Stimulated activated CD8-positive, alpha-beta memory T cell treated with anti-CD3 and anti-CD28 coated beads, Interleukin-15, amount 100 ng/mL, for 4 hours (primary cell): ENCODE measurements at places on chromosomes 2 and 18.

DNA sequence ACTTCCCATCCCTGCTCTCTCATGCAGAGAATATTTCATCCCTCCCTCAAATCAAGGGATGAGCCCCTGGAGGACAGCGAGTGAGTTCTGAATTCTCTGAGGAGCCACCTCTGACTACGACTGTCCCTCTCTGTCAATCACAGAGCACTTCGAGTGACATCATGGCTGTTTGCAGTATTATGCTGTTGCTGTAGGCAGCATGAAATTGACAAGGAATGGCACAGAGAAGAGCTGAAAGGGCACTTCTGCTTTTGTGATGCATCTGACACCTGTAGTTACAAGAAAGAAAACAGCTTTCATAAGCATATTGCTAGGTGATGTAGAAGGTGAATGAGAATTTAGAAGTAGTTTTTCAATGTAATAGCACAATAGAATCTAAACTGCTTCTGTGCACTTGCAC, 166.9 kb downstream of the ARHGAP15 start:
- no peak for DNase-seq

GRCh38 chr2:85801871-85802270, 48.1 kb downstream of the ATOH8 start:
- DNase-seq: no peak

- DNase-seq: no peak
Observed at GRCh38 chr2:80889009-80889408, 584.5 kb upstream of the LRRTM1 start.

- no peak for DNase-seq
Observed at GRCh38 chr2:172698041-172698863, 37.4 kb upstream of the RAPGEF4 start.

- no peak for DNase-seq
Observed at GRCh38 chr18:30280861-30281470, 761.6 kb downstream of the DSC3 start.

DNA sequence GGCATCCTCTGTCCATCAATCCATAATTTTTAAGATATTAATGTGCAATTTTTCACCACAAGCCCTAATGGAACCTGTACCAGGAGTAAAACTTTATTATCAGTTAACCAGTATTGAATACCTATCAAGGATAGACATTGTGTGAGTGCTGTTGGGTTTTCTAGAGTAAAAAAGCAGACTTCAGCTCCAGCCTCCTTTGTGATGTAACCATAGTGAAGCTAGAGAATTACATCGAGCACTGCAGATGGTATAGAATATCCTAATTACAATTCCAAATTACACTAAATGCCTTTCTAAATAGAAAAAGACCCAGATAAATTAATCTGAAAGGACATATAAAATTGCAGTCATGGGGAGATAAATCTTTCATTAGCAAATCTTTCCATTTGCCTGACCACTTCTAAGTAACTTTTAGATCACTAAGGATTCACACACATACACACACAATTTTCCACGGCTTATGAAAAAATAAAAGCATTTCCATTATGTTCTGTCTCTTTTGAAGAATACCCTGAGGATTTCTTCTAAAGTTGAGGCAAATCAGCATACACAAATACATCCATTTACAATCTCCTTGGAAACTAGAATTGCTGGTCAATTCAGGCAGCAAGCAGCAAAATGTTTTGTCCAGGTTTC, 117.1 kb upstream of the TANK start:
- no peak for DNase-seq

- no peak for DNase-seq
Observed at GRCh38 chr18:47283476-47283875, 32.0 kb upstream of the SKOR2 start.

DNA sequence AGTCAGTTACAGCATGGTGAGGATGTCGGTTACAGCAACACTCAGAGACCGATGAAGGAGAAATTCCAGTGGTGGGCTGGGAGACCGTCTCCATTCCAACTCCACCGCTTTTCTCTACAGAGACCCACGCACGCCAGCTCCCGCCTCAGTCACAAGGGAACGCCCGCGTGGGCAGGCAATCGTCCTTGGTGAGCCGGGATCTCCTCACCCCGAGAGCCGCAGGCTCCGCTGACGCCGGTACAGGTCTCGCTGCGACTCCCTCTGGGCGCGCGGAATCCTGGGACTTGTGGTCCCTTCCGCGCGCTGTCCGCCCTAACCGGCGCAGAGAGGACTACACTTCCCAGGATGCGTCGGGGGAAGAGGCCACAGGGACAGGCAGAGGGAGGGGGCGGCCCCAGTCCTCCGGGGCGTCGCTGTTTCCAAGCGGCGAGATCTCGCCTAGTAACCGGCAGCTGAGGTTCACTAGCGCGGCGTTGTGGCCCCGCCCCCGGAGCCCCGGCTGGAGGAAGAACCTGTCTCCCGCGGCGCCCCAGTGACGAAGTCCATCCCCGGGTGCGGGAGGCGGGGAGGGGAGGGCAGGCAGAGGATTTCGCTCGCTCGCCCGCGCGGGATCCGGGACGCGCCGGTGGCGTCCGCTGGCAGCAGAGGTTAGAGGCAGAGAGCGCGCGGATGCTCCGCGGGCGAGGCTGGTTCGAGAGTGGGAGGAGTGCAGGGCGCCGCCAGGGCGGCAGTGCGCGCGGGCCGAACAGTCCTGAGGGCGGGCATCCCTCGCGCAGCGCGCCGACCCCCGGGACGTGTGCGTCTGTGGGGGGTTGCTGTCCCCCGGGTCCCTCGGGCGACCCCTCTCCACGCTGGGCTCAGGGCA, at the start of gene EML6:
Gene EML6, plus strand, starts transcription at position 532 of the 865 bp plus-strand sequence. CDS start 1,400 bp downstream, outside the sequence.
- DNase-seq: peak; percentile 97

GRCh38 chr2:240731178-240731545, 39.5 kb downstream of the AQP12A start:
- DNase-seq: no peak

GRCh38 chr2:145715601-145716000, 1195.7 kb upstream of the ZEB2 start:
- no peak for DNase-seq

GRCh38 chr2:100427627-100428258, 10.3 kb upstream of the CHST10 start:
- peak; percentile 48 for DNase-seq

GRCh38 chr18:78368726-78369125, 610.9 kb upstream of the SALL3 start:
- no peak for DNase-seq

GRCh38 chr2:43175876-43176275, 50.5 kb downstream of the ZFP36L2 start:
- DNase-seq: no peak

GRCh38 chr18:70321616-70322015, 32.8 kb downstream of the SOCS6 start:
- no peak for DNase-seq

DNA sequence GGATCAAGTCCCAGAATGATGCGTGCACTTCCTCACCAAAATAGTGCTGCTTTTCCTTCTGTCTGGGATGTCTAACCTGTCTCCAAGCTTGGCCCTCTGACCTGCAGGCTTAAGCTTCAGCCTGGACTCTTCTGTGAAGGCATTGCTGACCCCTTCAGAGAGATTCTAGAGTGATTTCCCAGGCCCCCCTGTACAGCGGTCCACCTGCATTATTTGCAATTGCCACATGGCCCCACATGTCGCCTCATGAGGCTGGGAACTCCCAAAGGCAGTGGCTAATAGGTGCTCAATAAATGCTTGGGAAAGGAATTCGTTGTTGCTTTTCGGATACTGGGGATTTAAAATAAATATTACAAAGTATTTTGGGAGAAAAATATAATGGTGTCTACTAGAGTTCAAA, 32.3 kb upstream of the MEP1B start:
- no peak for DNase-seq

GRCh38 chr2:181152226-181152625, 171.8 kb downstream of the UBE2E3 start:
- DNase-seq: no peak

- no peak for DNase-seq
Observed at GRCh38 chr2:26175466-26176278, 2.8 kb downstream of the GAREM2 start.

GRCh38 chr2:33247365-33247764, 229.1 kb upstream of the RASGRP3 start:
- DNase-seq: no peak

DNA sequence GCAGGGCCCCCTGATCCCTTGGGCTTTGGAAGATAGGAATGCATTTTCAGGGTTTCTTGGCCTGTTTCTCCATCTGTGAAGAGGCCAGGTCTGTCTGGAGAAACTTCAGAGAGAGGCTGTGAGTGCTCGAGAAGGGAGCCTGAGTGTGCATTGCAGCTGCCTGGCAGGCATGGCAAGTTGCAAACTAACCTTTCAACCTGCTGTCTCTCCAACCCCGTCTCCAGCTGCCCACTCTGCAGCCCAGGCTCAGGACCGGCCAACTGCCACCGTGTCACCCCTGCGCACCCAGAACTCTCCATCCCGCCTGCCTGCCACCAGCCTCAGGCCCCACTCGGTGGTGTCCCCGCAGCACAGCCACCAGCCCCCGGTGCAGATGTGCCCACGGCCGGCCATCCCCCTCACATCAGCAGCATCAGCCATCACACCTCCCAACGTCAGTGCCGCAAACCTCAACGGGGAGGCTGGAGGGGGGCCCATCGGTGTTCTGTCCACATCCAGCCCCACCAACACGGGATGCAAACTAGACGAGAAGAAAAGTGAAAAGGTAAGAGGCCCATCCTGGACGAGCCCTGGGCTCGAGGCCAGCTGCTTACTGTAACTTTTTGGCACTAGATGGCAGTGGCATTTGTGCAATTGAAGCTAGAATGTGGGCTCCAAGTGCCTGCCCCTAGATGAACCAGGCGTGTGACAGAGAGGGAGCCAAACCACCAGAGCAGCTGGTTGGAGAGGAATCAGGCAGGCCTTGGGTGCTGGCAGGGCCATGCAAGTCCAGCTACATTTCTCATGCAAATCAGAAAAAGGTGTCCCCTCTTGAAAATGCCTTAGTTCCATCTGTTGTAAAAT, 164.6 kb downstream of the SEPTIN10 start:
- no peak for DNase-seq

- DNase-seq: no peak
Observed at GRCh38 chr2:44430342-44430741, 68.6 kb downstream of the CAMKMT start.

- DNase-seq: no peak
Observed at GRCh38 chr2:24972315-24972961, 683 bp upstream of the DNAJC27 start.

DNA sequence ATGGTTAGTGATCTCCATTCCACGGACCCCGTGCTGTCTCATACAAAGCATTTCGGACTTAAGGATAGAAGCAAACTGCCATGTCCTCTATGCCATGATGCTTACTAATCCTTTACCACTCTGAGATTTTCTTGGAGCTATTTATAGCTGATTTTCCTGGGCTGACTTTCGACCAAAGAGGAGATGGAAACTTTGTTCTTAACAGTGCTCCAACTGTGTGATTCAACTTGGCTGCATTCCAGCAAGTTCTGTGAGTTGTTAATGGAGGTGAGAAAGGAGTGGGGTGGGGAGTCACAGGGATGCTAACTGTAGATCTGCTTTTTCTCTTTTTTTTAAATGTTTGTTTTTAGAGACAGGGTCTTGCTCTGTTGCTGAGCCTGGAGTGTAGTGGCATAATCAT, 45.5 kb upstream of the MSH2 start:
- no peak for DNase-seq

GRCh38 chr2:175935289-175936181, 66.5 kb downstream of the LNPK start:
- DNase-seq: no peak

GRCh38 chr18:50647792-50648191, 87.9 kb downstream of the MAPK4 start:
- no peak for DNase-seq

DNA sequence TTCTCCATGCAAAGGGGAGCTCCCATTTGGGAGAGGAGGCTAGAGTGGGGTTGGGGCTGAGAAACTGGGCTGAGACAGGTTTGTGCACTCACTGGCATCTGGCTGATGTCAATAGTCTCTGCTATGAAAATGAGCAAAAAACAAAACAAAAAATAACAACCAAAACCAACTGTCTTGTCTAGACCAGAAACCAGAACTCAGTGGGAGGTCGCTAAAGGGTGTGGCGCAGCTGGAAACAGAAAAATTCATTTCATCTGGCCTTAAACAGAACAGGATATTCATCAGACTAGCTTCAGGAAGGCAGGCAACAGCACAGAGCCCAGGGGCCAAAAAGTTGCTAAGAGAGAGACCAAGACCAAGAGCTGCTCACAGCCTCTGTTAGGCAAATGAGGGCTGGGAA, 126.1 kb downstream of the THNSL2 start:
- DNase-seq: no peak

DNA sequence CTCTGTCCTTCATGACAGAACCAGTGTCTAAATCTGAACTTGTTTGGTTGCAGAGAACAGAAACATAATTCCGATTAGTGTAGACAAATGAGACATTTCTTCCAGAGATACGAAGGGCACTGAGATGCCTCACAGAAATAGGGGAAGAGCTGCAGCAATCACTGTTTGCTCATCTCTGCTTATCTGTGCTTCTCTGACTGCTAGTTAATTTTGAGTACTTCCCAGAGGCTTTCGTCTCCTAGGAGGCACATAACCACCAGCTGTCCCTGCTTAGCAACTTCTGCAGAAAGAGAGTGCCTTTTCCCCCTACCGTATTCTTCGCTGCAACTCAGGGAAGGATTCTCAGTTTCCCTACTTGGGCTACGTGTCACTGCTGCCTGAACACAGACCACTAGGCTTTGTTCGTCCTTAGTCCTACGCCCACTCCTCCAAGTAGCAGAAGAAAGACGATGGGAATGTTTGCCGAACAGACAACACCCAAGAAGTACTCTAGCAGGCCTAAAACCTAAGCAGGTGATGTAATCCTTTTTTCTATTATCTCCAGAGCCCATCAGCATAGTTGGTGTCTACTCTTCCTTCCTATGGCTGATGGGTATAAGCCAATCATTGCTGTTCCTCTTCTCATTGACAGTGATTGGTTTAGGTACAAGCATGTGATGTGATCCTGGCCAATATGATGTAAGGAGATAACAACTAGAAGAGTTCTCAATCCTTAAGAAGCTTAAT, 63.6 kb downstream of the TNP1 start:
- DNase-seq: no peak

DNA sequence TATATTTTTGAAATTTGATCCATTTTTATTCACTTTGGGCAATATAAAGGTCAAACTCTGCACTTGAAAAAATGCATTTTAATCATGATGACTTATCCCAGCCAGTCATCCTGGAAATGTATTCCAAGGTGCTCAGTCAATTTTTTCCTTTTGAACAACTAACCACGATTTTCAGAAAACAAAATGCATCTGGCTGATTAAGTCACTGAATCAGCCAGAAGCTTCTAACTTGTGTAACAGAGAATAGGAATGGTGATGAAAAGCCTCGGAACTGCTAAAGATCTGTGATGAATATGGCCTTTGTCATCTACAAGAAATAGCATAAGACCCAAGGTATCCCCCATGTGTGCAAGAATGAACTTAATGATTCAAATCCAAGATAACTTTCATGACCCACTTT, 572.7 kb downstream of the EPHA4 start:
- no peak for DNase-seq

- no peak for DNase-seq
Observed at GRCh38 chr2:9984217-9984739, 32.8 kb downstream of the GRHL1 start.

DNA sequence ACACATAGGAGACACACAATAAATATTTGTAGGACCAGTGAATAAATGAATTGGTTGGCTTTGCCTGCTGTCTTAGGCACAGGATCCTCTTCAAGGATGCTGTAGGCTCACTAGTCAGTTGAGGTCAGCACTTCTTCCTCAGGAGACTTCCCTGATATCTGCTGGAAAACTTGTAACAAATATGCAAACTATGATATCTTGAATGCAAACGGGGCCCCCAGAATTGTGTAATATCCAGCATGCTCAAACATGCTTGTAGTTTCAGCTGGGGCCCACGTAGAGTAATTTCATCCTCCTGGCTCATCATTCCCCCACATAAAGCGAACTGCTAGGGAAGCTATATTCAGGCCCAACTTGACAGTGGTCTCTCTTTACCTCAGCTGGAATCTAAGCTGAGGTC, 43.6 kb downstream of the POLE4 start:
- no peak for DNase-seq
